ENCODE measurements at places on chromosomes 7 and 10.

DNA sequence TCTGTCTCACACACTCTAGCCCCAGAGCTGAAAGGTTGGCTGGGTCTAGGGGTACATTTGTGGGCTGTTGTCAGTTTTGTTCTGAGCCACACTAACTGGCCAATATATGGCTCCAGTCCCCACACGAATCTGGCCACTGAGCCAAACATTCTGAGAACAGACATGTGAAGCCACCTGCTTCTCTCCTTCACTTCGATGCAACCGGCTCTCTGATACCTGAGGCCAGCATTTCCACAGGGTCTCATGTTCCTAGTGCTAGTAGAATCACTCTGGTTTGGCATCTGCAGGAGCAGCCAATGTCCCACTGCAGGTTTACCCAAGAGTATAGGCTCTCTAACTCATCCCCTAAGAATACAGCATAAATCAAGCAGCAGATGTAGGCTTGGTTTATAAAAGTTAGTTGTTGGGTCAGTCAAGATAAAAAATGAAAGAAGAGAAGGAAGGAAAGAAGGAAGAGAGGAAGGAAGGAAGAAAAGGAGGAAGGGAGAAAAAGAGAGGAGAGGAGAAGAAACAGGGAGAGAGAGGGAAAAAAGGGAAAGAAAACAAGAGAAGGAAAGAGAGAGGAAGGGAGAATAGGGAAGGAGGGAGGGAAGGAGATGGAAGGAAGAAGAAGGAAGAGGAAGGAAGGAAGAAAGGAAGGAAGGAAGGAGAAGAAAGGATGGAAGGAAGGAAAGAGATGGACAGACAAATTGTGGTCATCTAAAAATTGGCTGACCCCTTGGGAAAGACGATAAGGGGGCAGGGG, 75.1 kb downstream of the STRA8 start:
- no peak for DNase-seq

DNA sequence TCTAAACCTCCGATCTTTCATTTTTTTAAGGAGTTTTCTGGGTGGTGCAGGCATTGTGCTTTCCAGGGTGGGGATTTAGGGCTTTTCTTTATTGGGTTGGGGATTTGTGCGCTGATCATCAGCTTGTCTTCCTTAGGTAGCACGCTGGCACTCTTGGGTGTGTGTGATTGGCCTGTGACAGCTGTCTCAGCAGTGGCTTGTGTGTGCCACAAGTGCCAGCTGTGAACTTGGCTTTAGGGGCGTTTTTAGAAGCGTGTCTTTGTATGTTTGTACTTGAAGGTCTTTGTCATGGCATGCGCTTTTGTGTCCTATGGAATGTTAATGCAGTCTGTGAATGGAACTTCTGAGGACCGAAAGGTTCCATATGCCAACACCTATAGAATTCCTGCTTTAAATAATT, 788 bp downstream of the AKAP9 start:
- peak; percentile 18 for DNase-seq

DNA sequence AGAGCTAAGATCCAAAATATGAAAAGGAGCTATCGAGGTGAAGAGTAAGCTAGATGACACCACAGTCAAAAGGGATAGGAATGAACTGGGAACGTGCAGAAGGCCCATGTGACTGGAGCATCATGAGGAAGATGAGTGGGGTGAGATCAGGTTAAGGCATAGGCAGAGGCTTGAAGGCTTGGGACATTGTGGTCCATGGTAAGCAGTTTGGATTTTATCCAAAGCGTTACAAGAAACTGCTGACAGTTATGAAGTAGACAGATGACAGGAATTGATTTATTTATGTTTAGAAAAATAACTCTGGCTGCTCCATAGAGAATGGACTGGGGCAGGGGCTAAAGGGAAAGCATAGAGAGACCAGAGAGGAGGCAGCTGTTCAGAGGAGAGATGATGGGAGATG, 18.1 kb upstream of the PANK1 start:
- no peak for DNase-seq

DNA sequence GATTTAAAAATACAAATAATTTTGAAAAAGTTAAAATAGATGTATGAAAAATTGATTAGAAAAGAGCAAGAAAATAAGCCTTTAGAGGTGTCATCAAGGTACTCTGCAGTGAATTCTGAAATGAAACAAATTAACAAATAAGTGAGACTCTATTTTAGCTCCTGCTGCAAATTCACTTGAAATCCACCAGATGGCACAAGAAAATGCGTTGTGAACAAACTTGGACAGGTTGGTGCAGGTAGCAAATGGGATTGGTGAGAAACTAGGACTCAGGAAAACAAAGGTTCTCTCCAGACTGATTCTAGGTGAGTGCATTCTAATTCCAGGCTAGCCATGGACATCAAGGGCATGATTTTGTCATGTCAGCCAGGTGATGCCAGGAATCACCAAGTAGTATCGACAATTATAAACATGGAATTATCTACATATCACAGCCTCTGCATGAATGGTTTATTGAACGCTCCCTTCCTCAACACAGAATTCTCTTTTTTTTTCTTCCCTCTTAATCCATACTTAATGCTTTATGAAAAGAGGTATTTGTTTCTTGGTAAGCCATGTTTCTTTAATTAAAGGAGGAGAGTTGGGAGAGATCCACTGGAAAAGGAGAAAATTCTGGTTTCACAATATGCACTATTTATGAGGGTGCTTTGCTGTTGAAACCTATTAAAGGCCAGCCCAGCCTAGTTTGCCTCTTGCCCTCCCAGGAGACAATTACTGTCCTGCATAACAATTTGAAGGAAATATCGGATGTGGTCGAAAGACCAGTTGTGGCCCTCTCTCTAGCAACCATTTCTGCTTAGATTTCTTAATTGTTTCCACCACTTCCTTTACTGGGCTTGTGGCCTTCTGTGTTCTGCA, 118.1 kb downstream of the ZNF365 start:
- peak; percentile 32 for DNase-seq

DNA sequence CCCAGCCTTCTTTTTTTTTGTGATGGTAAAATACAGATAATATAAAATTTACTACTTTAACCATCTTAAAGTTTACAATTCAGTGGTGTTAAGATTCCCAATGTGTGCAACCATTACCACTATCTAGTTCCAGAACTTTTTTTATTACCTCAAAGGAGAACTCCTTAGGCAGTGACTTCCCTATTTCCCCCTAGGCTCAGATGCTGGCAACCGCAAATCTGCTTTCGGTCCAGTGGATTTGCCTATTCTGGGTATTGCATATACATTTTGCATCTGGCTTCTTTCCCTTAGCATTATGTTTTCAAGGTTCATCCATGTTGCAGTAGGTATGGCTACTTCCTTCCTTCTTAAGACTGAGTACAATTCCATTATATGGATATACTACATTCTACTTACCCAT, 56.5 kb downstream of the AFAP1L2 start:
- DNase-seq = no peak

DNA sequence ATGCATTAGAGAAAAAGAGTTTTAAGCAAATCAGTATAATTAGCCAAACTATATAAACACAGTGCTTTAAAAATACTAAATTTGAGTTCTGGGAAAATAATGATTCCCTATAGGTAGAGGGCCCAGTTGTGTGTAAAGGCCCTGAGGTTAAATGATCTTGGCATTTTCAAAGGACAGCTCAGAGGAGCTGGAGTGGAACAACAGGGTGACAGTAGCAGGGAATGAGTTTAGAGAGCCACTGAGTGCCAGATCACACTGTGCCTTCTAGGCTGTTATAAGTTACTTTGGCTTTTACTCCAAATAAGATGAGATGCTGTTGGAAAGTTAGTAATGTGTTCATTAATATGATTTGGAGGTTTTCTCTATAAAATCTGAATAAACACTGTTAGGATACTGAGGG, 34.6 kb downstream of the VWDE start:
- DNase-seq = no peak

- no peak for DNase-seq
Observed at GRCh38 chr10:121313119-121313875, 284.9 kb downstream of the FGFR2 start.

All from iris pigment epithelial cell (primary cell).